WTC11 (cell line): ENCODE measurements at places on chromosomes 3 and 15. TPM values are rescaled to one million over a fixed set of nuclear protein-coding genes. Genes with fewer than 3 reads are reported as not detected.

GRCh38 chr15:66825139-66825538, 123.1 kb downstream of the SMAD6 start:
- H3K27ac ChIP-seq = no peak overlapping the region
- DNase-seq = no peak
- H3K4me1 ChIP-seq = peaks cover 33% of the 10 kb centered on the region
- peaks cover 7% of the 10 kb centered on the region for H3K27me3 ChIP-seq
- no peaks in the 10 kb centered on the region for H3K36me3 ChIP-seq
- no peak overlapping the region for H3K4me3 ChIP-seq

DNA sequence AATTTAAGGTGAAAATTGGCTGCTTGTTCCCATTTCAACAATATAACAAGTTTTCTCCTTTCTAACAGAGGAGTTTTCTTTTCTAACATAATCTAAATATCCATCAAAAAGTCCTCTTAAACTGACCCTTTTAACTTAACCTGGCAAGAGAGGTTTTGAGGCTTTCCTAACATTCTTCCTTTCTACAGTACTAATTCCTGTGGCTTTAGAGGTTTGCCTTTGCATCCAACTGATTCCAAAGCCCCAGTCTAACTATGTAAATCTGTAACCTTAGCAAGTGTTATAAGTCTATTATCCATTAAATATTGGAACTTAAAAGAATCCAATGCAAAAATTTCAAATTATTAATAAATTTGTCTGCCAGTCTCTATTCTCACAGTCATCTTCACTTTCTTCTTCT, 134.1 kb downstream of the ISL2 start:
- H3K4me1 ChIP-seq = peaks cover 6% of the 10 kb centered on the region; the same call in 1 of the 2 replicates
- H3K4me3 ChIP-seq = no peak overlapping the region
- peaks cover 12% of the 10 kb centered on the region for H3K36me3 ChIP-seq
- no peak for DNase-seq
- H3K27me3 ChIP-seq = no peaks in the 10 kb centered on the region
- H3K27ac ChIP-seq = no peak overlapping the region

B3GALNT1 gene
- total RNA-seq = 4.2 to 6.0 TPM (median 5.0 TPM) in 3 replicates

- H3K36me3 ChIP-seq = no peaks in the 10 kb centered on the region
- H3K4me1 ChIP-seq = no peaks in the 10 kb centered on the region
- DNase-seq = no peak
- H3K27ac ChIP-seq = no peak overlapping the region
- H3K27me3 ChIP-seq = peaks cover 4% of the 10 kb centered on the region; the same call in 1 of the 2 replicates
- no peak overlapping the region for H3K4me3 ChIP-seq
Measured at GRCh38 chr3:120244834-120245225, 40.2 kb downstream of the GPR156 start.

- peak overlapping the region; percentile 87 for H3K27ac ChIP-seq
- H3K4me1 ChIP-seq = peaks cover 52% of the 10 kb centered on the region
- H3K36me3 ChIP-seq = peaks cover 30% of the 10 kb centered on the region
- no peak overlapping the region for H3K4me3 ChIP-seq
- no peaks in the 10 kb centered on the region; the same call in 1 of the 2 replicates for H3K27me3 ChIP-seq
Measured at GRCh38 chr3:46549408-46549904, 16.6 kb downstream of the LRRC2 start.

KBTBD12 gene
- total RNA-seq = 0.22 to 0.66 TPM (median 0.30 TPM) in 3 replicates

DNA sequence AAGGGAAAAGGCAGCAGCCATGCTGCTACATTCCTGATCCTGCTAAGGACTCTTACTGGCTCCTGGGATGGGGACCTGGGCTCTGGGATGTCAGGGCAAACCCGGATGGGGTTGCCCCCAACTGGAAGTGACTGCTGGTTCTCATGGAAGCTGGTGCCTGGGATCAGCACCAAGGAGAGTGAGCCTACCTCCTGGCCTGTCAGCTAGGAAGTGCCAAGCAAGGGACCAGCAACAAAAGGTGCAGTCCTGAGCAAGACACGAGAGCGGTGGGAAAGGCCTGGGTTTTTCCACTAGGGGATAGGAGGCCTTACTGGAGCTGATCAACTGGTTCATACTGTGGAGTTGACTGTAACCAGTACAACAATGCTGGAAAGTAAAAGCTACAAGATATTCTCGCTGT, 47.9 kb upstream of the SYNM start:
- no peak overlapping the region for H3K4me3 ChIP-seq
- DNase-seq = peak; percentile 20
- H3K36me3 ChIP-seq = no peaks in the 10 kb centered on the region

- H3K36me3 ChIP-seq = no peaks in the 10 kb centered on the region
- no peak for DNase-seq
- H3K27me3 ChIP-seq = no peaks in the 10 kb centered on the region
- no peak overlapping the region for H3K4me3 ChIP-seq
- H3K4me1 ChIP-seq = peaks cover 5% of the 10 kb centered on the region; the same call in 1 of the 2 replicates
- H3K27ac ChIP-seq = no peak overlapping the region
Measured at GRCh38 chr15:66608881-66609280, 43.1 kb upstream of the LCTL start.

HES1 gene
- total RNA-seq = 28.4 to 65.9 TPM (median 62.3 TPM) in 3 replicates

SPPL2A gene
- 33.2 to 38.6 TPM (median 36.9 TPM) in 3 replicates for total RNA-seq

WNT7A gene
- 0.04 to 0.07 TPM in 2 of 3 replicates, not detected in the other for total RNA-seq

- no peak overlapping the region for H3K27ac ChIP-seq
- peaks cover 15% of the 10 kb centered on the region for H3K4me1 ChIP-seq
- no peak for DNase-seq
- no peaks in the 10 kb centered on the region for H3K27me3 ChIP-seq
Measured at GRCh38 chr3:27573138-27573537, 89.0 kb upstream of the SLC4A7 start.
